ENCODE measurements at places on chromosomes 16 and 17. TPM values are rescaled to one million over a fixed set of nuclear protein-coding genes. Genes with fewer than 3 reads are reported as not detected.

Gene GRB7
- total RNA-seq, result under 0.01 TPM

Gene CEMP1
- total RNA-seq, result not detected

Gene SEBOX
- not detected for total RNA-seq

GRCh38 chr16:70664325-70665112 lies 18.2 kb downstream of the IL34 start:
- no peak overlapping the region for H3K27ac ChIP-seq
- DNase-seq, result no peak
- peaks cover 6% of the 10 kb centered on the region for H3K4me1 ChIP-seq

DNA sequence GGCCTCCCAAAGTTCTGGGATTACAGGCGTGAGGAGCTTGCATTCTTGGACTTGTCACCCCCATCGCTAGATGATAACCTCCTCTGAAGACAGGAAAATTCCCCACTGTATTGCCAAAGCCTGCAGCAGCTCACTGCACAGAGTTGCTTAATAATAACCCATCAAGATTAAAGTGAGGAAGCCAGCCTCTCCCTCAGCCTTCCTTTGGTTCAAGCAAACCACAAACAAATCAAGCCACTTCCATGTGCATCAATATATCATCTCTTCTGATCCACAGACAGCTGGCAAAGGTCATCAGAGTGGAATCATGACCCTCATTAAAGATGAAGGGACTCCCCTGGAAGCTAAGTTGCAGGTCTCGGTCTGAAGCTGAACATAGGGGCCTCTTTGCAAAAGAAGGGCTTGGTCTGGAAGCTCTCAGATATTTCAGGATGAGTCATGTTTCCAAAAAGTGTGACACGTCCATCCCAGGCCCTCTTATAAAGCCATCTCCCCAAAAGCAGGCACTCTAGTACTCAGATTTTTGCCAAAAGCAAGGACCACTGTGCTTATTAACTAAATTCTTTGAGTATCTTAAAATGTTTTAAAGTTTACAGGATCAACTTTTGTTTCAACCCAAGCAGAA lies 4.8 kb downstream of the EMP2 start:
- DNase-seq, result no peak
- H3K4me3 ChIP-seq, result no peak overlapping the region
- H3K4me1 ChIP-seq, result peaks cover 31% of the 10 kb centered on the region
- H3K27ac ChIP-seq, result no peak overlapping the region

DNA sequence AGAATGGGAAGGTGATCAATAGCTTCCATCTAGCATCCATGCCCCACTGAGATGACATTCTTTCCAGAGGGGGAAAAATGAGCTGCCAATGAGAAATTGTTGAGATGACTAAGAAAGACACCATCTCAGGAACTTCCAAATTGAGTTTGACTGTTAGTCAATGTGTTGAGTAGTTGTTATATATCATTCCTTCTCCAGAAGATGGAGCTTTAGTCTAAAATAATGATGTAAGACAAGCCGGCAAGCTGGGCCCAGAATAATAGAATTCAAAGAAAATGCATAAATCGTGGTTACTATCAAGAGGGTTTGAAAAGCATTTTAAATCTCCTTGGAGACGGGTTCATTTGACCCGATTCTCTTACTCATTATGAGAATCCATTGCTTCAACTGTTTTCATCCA lies 71.0 kb upstream of the ATF7IP2 start:
- no peaks in the 10 kb centered on the region for H3K36me3 ChIP-seq
- no peak overlapping the region for H3K4me3 ChIP-seq
- no peaks in the 10 kb centered on the region for H3K27me3 ChIP-seq
- DNase-seq, result no peak
- no peaks in the 10 kb centered on the region for H3K4me1 ChIP-seq

Data from fibroblast of lung (primary cell).